ENCODE measurements at places on chromosomes 16 and 17. TPM values are rescaled to one million over a fixed set of nuclear protein-coding genes. Genes with fewer than 3 reads are reported as not detected.

SEPTIN12 gene
- not detected for polyA plus RNA-seq

HAP1 gene
- not detected for polyA plus RNA-seq

CRHR1 gene
- polyA plus RNA-seq = not detected

CLDN9 gene
- polyA plus RNA-seq = not detected

LPO gene
- not detected for polyA plus RNA-seq

TMEM132E gene
- 0.41 TPM for polyA plus RNA-seq

ARHGDIG gene
- polyA plus RNA-seq = not detected

KRTAP4-1 gene
- polyA plus RNA-seq = not detected

RFNG gene
- polyA plus RNA-seq = 4.2 TPM

PRM3 gene
- polyA plus RNA-seq = not detected

NDUFAB1 gene
- polyA plus RNA-seq = 167 TPM

CFAP119 gene
- 0.41 TPM for polyA plus RNA-seq

CCL4 gene
- polyA plus RNA-seq = 0.96 TPM

HEATR9 gene
- polyA plus RNA-seq = not detected

NACA2 gene
- polyA plus RNA-seq = not detected

SDR42E2 gene
- polyA plus RNA-seq = 0.07 TPM

TUFM gene
- 125 TPM for polyA plus RNA-seq

NLGN2 gene
- 0.20 TPM for polyA plus RNA-seq

NLK gene
- polyA plus RNA-seq = 1.0 TPM

NTHL1 gene
- 16.3 TPM for polyA plus RNA-seq

ZACN gene
- 2.3 TPM for polyA plus RNA-seq

All from naive thymus-derived CD4-positive, alpha-beta T cell (primary cell).